Fibroblast of skin of abdomen (primary cell): ENCODE measurements at places on chromosomes 7 and 10.

- DNase-seq = peak; percentile 28
Measured at GRCh38 chr7:115249080-115249479, 327.2 kb downstream of the MDFIC start.

GRCh38 chr7:132438926-132439325 is 137.3 kb downstream of the PLXNA4 start:
- DNase-seq = no peak

GRCh38 chr10:90354914-90355313 is 502.9 kb downstream of the HTR7 start:
- no peak for DNase-seq

- DNase-seq = peak; percentile 72
Measured at GRCh38 chr7:123712619-123713018, 36.2 kb downstream of the WASL start.

DNA sequence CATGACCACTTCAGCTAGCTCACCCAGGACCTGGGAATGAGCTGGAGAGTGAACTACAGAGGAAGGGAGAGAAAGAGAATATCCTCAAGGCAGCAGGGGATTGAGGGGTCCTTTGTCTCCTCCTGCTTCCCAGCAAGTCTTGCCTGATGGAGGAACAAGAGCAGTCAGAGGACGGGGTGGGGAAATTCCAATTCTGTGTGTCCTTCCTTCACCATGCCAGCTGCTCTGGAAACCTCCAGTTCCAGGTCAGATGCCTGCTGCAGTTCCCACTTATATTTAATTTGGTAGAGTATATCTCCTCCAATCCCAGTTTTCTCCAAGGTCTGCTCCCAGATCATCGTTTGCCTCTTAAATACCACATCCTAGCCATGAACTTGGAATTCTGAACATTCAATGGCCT is 21.4 kb upstream of the LEP start:
- DNase-seq = no peak

GRCh38 chr10:86671419-86671818 is 3.1 kb downstream of the LDB3 start:
- no peak for DNase-seq

DNA sequence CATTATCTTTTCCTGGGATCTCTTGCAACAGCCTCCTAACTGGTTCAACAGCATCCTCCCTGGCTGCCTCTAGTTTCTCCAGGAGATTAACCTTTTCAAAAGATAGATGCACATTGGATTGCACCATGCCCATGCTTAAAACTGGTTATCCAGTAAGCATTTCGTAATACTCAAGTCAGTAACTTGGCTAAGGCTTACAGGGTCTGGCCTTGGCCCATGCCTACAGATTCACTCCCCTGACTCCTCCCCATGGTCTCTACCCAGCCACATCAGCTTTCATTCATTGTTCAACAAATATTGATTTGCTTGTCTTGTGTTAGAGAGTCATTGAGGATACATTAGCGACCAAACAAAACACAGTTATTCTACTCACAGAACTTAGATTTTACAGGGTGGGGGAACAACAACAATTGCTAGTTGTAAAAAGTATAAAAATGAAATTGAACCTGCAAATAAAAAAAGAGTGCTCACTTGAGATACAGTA is 1.8 kb upstream of the KIF20B start:
- DNase-seq = no peak

DNA sequence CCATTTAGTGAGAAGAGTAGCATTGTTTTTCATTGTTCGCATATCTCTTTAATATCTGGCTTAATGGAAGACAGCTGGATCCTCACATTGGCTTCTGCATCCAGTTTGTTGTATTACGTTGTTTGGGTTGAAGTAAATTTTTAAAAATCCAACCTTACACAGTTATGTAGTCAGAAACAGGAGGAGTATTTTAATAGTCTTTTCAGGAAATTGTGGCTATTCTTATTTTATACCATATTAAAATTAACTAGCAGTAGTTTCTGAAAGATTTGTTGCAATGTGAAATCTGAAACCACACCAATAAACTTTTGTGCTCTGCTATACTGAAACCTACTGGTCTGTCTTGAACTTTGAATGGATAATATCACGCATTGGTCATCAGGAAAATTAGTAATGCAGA is 27.9 kb downstream of the MYPN start:
- DNase-seq = peak; percentile 55

DNA sequence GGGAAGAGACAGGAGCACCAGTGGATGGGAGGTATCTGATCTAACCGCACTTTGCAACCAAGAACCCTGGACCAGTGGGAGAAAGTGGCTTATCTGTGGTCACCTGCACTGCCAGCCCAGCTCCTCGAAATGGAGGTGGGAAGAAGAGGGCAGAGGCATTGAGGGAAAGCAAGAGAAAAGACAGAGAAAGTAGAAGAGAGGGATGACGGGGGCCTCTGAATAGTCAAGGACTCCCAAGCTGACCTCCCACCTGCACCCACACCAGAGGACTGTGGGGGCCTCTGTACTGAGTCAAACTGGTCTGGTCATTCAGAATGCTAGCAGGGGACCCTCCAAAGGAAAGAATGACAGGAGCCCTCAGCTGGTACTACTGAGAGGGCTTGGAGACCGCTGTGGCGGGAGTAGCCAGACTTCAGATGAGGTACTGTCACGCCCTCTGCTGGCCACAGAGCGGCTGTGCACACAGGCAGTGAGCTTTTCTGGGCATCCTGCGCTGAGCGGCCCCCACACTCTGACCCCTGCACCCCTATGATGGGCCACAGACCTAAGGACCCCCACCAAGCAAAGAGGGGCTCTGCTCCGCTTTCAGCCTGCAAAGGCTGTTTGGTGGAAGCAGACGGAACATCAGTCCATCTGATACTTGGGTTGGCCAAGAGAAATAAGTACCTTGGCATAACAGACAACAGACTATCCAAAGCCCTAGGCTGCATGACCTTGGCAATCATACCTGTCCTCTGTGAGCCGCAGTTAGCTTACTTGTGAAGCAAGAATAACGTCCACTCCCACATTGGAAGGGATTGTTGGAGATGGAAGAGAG is 112.9 kb downstream of the COL13A1 start:
- DNase-seq = peak; percentile 57

- no peak for DNase-seq
Measured at GRCh38 chr10:92692697-92693533, 3.2 kb downstream of the HHEX start.

DNA sequence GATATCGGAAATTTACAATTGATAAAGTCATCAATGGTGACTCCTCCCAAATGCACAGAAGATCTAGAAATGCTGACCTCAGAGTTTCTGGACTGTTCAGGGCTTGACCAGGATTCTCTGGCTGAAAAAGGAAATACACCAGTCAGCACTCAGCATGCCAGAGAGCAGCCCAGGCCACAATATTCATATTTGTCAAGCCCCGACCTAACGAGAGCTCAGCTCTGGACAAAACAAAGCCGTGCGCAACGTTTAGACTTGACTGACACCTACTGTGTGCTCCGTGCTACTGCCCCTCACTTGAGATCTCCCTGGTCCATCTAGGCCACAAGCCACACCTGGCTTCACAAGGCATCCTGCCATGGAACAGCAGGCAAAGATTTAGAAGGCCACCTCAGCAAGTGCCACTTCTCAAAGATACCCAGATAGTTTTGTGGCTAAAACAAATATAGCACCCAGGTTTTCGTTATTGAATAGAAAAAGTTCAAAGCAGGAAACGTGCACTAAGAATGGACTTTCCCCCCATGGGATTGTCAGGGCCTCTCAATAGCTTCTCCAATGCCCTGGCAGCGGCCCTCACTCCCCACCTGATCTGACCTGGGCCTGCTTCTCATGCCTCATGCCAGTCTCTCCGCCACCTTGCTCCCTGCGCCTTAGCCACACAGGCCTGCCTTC is 218.3 kb downstream of the FAM107B start:
- no peak for DNase-seq

DNA sequence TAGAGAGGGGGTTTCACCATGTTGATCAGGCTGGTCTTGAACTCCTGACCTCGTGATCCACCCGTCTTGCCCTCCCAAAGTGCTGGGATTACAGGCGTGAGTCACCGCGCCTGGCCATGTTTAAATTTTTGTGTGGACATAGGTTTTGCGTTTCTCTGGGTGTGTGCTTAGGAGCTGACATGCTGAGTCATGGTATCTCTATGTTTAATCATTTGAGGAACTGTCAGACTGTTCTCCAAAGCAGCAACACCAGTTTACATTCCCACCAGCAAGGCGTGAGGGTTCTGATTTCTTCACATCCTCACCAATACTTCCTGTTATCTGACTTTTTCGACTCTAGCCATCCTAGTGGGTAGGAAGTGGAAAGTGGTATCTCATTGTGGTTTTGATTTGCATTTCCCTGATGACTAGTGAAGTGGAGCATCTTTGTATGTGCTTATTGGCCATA is 153.7 kb downstream of the DNAJB6 start:
- DNase-seq = peak; percentile 13

DNA sequence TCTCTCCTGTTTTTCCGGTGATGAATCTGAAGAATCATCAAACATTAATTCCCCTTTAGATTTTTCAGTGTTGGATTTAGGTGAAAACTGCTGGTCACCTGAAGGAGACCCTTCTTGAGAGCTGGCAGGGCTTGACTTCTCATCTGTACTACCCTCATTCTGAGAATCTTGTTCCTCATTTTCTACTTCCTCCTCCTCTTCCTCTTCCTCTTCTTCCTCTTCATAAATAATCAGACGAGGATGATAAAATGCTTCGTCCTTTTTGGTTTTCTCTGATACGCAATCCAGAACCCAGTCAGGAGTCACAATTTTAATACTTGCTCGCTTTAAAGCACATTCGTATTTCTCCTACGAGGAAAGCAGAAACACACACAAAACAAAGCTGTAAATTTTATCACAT is 26.9 kb downstream of the PAXIP1 start:
- no peak for DNase-seq

DNA sequence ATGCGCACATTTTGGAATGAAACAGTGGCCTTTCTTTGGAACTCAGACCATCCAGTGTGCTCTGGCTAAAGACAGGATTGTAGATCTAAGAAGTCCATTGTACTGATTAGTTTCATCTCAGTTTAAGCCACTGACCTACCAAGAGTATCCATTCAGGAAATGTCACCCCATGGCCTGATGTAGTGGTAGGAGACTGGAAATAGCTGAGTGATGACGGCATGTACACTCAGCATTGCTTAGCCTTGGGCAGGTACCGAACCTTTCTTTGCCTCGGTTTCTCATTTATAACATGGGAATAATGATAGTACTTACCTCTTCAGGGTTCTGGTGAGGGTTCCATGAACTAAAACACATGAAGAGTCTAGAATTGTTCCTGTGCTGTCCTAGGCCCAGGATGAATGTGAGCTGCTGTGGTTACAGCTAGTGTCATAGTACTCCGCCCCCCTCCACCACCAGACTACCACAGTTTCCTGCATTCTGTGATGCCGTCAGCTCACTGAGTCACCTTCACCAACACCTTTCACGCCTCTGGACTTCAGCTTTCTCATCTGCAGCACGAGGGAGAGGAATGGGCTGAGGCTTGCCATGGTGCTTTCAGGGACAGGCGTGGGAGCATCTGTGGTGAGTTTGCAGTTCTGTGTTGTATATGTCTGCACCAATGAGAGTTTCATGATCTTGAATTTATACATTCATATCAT is 484.0 kb upstream of the GALNT17 start:
- DNase-seq = peak; percentile 73

DNA sequence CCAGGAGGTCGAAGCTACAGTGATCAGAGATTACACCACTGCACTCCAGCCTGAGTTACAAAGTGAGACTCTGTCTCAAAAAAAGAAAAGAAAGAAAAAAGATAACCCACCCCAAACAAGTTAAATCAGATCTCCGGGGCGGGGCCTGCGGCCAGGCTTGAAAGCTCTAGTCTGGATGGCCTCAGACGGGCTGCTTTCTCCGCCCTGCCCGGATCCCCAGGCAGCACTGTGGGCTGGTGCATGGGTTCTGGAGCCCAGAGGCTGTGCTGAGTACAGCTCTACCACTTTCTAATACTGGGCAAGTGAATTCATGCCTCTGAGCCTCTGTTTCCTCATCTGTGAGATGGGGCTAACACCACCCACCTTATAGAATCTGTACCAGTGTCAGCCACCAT is 83.7 kb downstream of the ZMIZ1 start:
- no peak for DNase-seq

GRCh38 chr10:21482821-21483220 is 42.7 kb downstream of the SKIDA1 start:
- no peak for DNase-seq

DNA sequence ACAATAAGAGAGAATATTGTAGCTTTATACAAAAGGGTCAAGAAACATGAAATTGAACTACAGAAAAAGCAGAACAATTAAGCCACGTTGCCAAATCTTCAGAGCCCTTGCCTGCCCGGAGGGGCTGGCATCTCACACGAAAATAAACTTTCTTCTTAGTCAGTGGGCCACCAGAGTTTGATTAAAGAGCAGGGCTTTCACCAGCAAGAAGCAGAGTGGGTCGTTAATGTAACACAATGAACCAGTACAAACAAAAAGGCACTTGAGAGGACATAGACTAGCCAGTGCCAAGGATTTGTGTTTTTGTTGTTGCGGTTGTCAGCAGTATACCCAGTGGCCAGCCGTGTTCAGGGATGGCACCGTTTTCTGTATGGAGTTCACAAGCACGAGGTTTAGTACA is 155.4 kb downstream of the NRP1 start:
- DNase-seq = no peak

DNA sequence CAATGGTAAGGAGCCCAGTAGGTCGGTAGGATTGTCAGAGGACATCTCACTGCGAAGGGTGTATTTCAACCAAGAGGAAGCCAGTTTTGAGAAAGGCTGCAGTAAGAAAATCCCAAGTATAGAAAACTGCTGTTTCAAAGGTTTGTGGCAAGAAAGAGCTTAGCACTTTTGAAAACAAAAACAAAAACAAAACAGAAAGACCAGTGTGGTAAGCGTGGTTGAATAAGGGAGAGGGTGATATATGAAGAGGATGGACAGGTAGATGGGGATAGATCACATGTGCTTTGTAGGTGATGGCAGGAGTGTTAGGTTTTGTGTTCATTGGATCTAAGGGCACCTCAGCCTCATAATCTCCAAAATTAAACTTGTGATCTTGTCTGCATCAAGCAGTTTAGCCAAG is 141.6 kb upstream of the WNT16 start:
- DNase-seq = no peak

DNA sequence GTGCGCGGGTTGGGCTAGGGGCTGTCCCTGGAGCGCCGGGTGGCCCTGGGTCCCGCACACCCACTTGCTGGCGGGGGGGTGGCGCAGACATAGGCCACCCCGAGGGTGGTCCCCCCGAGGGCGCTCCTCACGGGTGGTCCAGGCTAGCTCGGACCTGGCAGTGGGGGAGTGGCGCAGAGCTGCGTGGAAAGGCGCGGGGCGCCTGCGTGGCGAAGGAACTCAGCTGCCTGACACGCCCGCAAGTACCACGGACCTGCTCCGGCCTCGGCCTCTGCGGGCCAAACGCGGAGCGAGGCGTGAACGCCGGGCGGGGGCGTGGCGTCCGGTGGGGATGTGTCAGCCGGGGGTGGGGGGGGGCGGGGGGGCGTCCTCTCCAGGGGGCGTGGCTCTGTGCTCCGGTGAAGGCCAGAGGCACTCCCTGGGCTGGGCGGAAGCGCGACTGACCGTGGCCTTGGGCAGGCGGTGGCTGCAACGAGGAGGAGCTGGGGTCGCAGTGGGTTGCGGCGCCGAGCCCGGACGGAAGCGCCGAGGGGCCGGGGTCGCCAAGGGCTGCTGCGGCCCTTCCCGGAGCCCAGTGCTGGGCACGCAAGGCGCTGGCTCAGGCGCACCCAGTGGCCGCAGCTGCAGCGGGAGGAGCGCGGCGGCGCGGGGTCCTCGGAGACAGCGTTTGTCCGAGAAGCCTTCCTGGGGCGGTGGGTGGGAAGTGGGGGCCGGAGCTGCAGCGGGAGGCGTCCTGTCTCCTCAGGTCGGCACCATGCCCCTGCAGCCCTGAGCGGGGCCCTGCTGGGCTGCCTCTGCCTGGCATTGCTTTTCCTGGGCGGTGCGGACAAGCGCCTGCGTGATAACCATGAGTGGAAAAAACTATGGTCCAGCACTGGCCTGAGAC is 58.9 kb upstream of the NUPR2 start:
- no peak for DNase-seq
